Substantia nigra (tissue), 51 donors: ENCODE measurements at places on chromosomes 1 and 21.

GRCh38 chr1:199082778-199083389 lies 444.0 kb downstream of the PTPRC start:
- DNase-seq: peak; percentile 38

- no peak for DNase-seq
Measured at GRCh38 chr1:7222695-7223015, 437.4 kb downstream of the CAMTA1 start.

GRCh38 chr1:220527908-220528678 lies at the start of gene MARK1:
TSS of gene MARK1 (plus strand) at chr1:220528136. CDS start at chr1:220528823, 687 bp downstream.
- DNase-seq: peak; percentile 41

DNA sequence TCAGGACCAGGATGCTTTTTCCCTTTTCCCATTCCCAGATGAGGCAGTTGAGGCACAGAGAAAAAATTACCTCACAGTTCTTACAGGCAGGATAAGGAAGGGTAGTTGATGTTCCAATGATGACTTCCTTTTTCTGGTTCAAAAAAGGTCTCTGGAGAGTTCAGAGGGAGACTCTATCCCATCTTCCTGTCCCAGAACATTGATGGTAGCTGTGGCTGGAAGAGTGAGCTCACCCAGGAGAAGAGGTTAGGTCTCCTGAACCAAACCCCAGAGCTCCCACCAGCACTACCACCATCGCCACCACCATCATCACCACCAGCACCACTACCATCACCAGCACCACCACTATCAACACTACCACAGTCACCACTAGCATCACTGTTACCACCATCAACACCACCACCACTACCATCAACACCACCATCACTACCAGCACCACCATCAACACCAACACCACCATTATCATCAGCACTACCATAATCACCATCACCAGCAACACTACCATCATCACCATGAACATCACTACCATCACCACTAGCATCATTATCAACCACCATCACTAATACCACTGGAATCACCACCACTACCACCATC lies 105.5 kb upstream of the RUNX3 start:
- no peak for DNase-seq

DNA sequence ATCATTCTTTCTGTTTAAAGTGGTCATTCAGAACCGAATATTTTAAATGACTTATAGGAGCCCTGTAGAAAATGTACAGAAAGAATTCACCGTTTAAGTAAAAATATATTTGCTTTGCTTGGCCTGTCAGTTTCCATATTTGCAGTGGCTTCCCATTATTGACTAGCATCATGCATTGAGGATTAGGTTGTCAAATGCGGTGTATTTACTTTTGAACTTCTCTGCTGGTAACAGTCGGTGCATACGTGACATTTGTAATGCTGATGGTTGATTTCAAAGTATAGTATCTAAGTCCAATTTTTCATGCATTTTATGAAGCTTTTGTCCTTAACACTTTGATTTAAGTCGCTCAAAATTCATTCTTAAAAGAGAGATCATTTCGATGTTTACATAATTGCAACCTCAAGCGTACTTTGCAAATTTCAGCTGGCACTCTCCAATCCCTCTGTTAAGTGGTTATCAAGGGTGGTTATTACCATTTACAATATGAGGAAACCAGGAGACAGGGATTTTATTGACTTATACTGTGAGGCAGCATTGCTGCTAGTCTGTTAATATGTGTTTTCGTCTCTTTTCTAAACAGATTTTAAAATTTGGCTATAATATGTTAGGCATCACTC lies 201.6 kb downstream of the SDCCAG8 start:
- DNase-seq: no peak

GRCh38 chr1:216057063-216057462 lies 366.2 kb downstream of the USH2A start:
- DNase-seq: no peak

DNA sequence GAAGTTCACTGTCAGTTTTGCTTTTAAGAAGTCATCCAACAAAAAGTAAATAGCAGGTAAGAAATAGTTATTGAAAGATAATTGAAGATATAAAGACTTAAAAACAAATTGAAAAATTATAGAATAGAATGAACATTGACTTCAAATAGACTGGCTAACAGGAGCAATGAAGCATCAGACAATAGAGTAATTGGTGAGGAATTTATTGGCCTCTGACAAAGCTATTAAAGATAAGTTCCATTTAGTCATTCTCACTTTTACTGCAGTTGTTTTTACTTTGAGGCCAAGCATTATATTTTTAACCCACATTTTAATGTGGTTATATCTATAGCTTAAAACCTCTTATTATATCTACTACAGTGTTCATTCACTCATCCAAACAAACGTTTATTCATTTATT lies 228.8 kb upstream of the ADGRL2 start:
- DNase-seq: no peak

DNA sequence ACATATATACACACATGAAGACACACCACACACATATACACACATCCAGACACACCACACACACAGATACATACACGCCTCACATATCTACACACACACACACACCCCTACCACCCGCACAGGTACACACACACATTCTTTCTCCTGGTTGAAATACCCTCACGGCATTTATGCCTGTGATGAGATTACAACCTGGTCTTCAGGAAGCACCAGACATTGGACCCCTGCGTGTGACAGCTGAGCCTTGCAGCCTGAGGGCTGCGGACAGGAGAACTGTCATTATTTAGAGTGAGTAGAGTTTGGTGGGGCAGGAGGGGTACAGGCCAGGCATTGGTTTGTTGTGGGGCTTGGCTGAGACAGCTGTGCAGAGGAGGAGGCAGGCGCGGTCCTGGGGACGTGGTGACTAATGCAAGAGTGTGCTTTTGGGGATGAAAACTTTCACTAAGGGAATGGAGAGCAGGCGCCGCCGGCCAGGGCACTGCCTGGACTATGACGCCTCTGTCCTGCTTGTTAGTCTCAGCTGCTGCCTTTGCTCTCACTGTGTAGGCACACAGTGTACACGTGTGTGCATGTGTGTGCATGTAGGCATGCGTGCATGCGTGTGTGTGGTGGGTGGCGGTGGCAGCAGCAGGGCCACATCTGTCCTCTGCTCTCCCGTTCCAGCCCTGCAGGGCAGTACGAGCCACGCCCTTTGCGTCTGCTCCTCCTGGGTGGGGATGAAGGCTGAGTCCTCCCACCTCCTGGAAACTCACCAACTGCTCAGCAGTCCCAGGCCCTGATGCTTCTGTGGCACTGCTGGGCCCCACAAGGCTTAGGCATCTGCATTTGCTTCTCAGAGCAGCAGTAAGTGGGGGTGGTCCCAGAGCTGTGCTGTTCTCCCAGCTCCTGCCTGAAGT lies 57.6 kb downstream of the SPSB1 start:
- no peak for DNase-seq

GRCh38 chr1:24535021-24535424 lies 20.9 kb upstream of the NCMAP start:
- no peak for DNase-seq

DNA sequence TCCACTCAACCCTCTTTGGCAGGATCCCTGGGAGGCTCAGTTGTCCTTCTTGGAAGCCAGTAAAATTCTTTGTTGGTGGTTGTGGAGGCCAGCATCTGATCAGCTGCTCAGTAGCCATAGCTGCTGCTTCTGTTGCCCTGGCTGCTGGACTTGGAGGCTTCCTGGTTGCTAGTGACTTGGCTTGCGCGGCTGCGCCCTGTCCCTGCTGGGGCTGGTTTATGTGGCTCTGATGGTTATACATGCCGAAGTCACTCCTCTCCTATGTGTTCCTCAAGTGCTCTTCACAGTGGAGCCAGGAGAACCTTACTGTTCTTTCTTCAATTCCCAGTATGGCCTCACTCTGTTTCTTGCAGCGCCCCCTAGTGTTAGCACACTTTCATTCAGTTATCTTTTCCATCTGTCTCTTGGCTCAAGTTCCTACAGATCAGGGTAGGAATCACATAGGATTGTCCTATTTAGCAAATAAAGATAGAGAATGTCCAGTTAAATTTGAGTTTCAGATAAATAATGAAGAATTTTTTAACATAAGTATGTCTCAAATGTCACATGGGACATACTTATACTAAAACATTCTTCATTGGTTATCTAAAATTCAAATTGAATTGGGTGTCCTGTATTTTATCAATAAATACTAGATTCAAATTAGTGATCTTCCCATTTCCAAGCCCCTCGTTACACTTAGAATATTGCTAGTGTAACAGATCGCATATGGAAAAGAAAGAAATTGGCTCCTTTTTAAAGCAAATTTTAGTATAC lies 176.5 kb downstream of the TGFB2 start:
- peak; percentile 20 for DNase-seq

- DNase-seq: no peak
Measured at GRCh38 chr1:22917989-22918388, 54.7 kb downstream of the LACTBL1 start.

DNA sequence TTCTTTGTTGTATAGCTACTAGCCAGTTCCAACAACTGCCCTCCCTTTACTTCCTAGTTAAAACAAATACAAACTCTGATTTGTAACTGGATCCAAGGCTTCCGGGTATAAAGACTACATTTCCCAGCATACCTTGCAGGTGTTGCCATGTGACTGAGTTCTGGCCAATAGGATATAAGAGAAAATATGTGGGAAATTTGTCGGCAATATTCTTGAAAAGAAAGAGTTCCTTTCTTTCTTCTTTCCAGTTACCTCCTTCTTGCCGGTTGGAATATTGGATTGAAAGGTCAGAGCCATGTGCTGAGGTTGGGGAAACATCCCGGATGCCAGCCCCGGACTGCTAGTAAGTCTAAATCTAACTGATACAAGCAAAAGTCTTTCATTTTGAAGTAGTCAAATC lies 23.0 kb upstream of the ZBTB40 start:
- DNase-seq: no peak

GRCh38 chr1:51989582-51990477 lies 670 bp downstream of the RAB3B start:
- DNase-seq: no peak

GRCh38 chr1:18899363-18900049 lies 2.8 kb downstream of the ALDH4A1 start:
- no peak for DNase-seq

DNA sequence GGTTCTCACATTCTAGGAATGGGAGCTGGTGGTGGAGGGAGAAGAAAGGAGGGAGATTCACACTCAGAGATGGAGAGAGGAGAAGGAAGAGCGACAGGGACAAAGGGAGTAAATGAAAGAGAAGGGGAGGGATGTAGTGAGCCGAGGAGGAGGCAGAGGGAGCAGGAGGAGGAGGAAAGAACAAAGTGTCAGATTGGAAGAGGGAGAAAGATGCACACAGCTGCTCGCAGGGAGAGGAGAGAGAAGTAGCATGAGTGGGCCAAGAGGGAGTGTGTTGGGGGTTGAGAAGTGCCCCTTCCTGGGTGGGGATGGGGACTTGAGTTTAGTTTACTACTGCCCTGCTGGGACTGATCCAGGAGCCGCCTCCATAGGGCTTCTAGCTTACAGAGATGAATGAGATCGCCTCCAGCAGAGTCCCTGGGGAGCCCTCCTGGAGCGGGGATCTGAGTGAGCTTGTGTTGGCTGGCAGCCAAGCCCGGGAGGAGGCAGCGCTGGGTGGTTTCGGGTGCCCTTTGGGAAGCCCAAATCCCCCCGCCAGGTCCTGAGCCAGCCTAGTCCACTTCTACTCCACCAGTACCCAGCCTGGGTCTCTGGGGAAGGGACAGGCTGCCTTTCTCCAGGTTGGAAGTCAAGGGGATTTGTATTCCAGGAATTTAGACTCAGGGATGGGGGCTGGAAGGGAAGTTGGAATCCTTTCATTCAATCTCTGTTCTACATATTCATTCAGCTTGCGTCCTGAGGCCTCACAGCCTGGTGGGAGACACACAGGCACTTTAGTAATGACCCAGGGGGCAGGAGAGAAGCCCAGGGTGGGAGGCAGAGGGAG lies 20.9 kb downstream of the PTPRU start:
- DNase-seq: no peak

- no peak for DNase-seq
Measured at GRCh38 chr1:75986478-75986877, 54.3 kb upstream of the ASB17 start.

GRCh38 chr1:239098400-239099037 lies 287.8 kb upstream of the CHRM3 start:
- DNase-seq: no peak

- peak; percentile 69 for DNase-seq
Measured at GRCh38 chr21:45820171-45821091, 161.1 kb upstream of the COL6A1 start.

- DNase-seq: no peak
Measured at GRCh38 chr1:236888126-236888525, 93.0 kb downstream of the MTR start.

- no peak for DNase-seq
Measured at GRCh38 chr1:111140680-111140967, 601 bp downstream of the CEPT1 start.

- no peak for DNase-seq
Measured at GRCh38 chr1:220691053-220691684, 1.0 kb downstream of the C1orf115 start.

DNA sequence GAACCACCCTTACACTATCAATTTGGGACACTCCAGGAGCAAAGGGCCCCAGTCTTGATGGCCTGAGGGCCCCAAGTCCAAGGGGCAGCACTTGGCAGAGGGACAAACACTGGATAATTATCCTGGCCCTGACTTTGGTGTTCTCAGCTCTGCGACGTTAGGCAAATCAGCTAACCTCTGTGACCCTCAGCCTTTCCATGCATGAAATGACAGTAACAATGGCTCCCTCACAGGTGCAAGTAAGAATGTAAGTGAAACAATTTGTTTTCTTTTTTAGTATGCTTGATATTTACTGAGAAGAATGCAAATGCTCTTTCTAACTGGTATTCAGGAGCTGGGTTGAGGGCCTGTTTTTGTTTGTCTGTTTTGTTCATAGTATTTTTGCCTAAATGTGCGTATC lies 61.6 kb upstream of the PRDX6 start:
- DNase-seq: no peak
